ENCODE measurements at places on chromosomes 2 and 18.

- no peak for DNase-seq
These were observed 40.6 kb upstream of the RIOK3 start for GRCh38 chr18:23412351-23412964.

GRCh38 chr18:7821784-7822183 is 254.7 kb downstream of the PTPRM start:
- no peak for DNase-seq

- no peak for DNase-seq
These were observed 75.2 kb downstream of the SOWAHC start for GRCh38 chr2:109689182-109689930.

GRCh38 chr2:46480562-46480961 is 1.2 kb downstream of the TMEM247 start:
- no peak for DNase-seq

GRCh38 chr18:24734058-24734457 is 273.6 kb downstream of the HRH4 start:
- DNase-seq: no peak

GRCh38 chr2:62042944-62043343 is 137.5 kb downstream of the COMMD1 start:
- DNase-seq: no peak

DNA sequence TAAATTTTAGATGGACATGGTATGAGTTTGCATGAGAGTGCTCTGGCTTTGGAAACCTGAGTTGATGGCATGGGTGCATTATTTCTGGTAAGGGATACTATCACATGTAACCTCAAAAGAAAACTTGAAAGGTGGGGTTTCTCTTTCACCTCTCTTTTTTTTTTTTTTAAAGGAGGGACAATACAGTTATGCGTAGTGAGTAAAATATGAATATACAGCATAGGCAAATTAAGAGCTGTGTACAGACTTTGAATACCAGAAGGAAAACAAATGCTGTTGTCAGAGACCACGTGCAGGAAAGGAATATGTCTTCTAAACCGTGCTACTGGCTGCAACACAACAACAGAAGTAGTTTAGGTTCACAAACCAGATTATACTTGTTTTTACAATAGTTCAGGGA is 82.1 kb downstream of the MAP4K4 start:
- DNase-seq: no peak

DNA sequence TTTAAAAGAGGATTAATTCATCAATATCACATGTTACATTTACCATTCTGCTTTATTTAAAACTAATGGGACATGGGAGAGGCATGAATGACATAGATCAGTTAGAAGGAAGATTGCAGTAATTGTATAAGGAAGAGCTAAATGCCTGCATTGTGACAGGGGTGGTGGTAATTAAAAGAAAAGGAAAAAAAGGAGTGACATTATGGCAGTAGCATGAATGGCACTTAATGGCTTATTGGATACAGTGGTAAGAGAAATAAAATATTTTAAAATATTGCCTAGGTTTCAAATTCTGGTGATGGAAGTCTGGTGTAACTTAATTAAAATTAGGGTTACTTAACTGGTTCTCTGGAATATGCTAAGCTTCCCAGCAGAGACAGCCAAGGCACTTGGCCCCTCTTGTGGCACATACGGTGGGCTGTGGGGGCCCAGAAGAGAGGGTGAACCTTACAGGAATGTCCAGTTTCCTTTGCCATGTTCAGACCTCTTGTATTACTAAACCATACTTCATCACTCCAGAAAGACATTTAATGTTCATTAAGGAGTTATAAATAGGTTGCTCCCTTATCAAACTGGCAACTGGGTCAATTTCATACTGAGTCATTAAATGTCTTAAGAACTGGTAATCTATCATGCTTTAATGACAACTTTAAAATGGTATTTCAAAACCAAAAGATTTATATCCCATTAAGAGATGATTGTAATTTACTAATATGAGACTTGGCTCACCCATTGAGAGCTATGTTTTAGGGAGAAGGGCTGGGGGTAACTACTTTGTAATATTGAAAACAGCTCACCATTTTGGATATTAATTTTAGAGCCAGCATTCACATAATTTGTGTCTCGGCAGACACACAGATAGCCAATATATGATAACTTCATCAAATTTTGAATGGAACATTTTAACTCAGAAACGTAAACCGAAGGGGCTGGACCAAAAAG is 798.9 kb upstream of the PIK3C3 start:
- DNase-seq: no peak

GRCh38 chr18:79102886-79103285 is 33.7 kb downstream of the ATP9B start:
- no peak for DNase-seq

- DNase-seq: no peak
These were observed 70.2 kb upstream of the MEIS1 start for GRCh38 chr2:66364495-66365333.

DNA sequence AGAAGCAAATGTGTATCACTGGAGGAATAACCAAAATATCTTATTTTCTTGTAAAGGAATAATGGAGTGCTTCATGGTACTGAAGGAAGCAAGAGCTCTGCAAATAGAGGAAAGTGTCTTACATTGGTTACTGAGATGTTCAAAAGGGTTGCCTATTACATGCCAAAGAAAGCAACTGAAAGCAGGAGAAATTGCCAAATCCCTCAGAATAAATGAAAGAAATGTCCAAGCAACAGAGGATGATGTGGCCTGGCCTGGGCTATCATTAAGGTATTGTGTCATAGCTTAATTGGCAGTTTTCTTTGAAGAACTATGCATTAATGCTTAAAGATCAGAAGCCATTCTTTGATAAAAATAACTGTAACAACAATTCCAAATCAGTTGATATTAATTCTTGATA is 173.7 kb downstream of the RAB3GAP1 start:
- DNase-seq: no peak

GRCh38 chr2:181540421-181540820 is 83.2 kb downstream of the ITGA4 start:
- DNase-seq: no peak

DNA sequence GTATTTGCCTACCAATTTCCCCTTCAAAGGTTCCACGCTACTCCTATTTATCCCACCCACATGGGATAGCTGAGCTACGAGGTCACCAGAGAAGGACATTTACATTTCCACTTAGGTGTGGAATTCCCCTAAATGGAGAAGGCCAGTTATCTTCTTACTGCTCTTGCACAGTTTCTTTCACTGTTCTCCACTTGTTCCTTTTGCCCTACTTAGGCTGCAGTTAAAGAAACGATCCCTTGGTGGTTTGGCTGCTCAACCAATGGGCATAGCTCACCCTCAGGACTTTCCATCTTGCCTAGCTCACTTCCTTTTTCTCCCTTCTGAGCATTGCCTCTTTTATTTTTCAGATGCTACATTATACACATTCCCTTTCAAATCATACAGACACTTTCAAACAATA is 11.2 kb upstream of the NABP1 start:
- no peak for DNase-seq

GRCh38 chr2:101706819-101707177 is 9.3 kb downstream of the MAP4K4 start:
- DNase-seq: no peak
